HepG2 (cell line): ENCODE measurements at places on chromosomes 16 and 17. TPM values are rescaled to one million over a fixed set of nuclear protein-coding genes. Genes with fewer than 3 reads are reported as not detected.

Gene ITGAD
- not detected in 2 replicates for total RNA-seq

Gene CLEC18B
- total RNA-seq, result 0.31 TPM in 1 of 2 replicates, not detected in the other

Gene ZPBP2
- total RNA-seq, result not detected in 2 replicates

Gene NOTUM
- total RNA-seq, result 67.7 and 160 TPM in 2 replicates

Gene GRAPL
- not detected in 2 replicates for total RNA-seq

Gene BEAN1
- total RNA-seq, result 0.29 and 0.53 TPM in 2 replicates

Gene RNF112
- not detected in 2 replicates for total RNA-seq

Gene KRT14
- total RNA-seq, result not detected in 2 replicates

Gene BCAR1
- 35.9 and 48.1 TPM in 2 replicates for total RNA-seq

GRCh38 chr16:64469906-64470702 lies 651.8 kb downstream of the CDH11 start:
- no peaks in the 10 kb centered on the region for H3K4me1 ChIP-seq
- no peaks in the 10 kb centered on the region for H3K36me3 ChIP-seq
- DNase-seq, result no peak

- peaks cover 61% of the 10 kb centered on the region for H3K27me3 ChIP-seq
- no peak overlapping the region for H3K27ac ChIP-seq
- no peaks in the 10 kb centered on the region for H3K4me1 ChIP-seq
- no peaks in the 10 kb centered on the region for H3K36me3 ChIP-seq
- H3K4me3 ChIP-seq, result no peak overlapping the region
- no peak for DNase-seq
Observed at GRCh38 chr16:86787538-86787937, 209.2 kb downstream of the FOXL1 start.

- peaks cover 26% of the 10 kb centered on the region for H3K4me1 ChIP-seq
- H3K4me3 ChIP-seq, result no peak within 1 kb of the TSS
- no peaks in the 10 kb centered on the region for H3K36me3 ChIP-seq
- peaks cover 33% of the 10 kb centered on the region for H3K27me3 ChIP-seq
- H3K27ac ChIP-seq, result no peak within 1 kb of the TSS
Observed at GRCh38 chr16:1918351-1919326, at the start of gene HS3ST6. HS3ST6 (minus strand) TSS chr16:1918415; CDS start chr16:1918323, 92 bp downstream.

DNA sequence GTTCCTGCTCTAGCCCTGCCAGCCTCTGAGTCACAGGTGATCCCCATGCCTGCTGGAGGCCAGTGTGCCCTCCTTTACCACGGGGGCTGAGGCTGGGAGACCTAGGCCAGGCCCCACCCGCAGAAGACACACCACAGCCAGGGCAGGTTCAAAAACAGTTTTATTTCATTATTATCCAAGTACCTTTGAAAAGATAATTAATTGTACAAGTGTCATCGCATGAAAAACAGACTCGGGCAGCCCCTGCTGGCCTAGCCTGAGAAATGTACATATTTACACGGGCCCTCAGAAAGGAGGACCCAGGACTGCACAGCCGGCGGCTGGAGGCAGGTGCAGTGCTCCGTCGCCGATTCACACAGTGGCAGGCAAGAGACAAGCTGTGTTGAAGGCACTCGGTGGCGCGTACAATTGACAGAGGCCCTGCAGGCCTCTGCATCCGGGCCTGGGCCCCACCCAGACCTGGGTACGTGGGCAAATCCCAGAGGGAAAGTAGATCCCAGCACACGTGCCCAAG lies 4.4 kb downstream of the PDIA2 start:
- H3K4me3 ChIP-seq, result no peak overlapping the region
- H3K36me3 ChIP-seq, result peaks cover 14% of the 10 kb centered on the region

DNA sequence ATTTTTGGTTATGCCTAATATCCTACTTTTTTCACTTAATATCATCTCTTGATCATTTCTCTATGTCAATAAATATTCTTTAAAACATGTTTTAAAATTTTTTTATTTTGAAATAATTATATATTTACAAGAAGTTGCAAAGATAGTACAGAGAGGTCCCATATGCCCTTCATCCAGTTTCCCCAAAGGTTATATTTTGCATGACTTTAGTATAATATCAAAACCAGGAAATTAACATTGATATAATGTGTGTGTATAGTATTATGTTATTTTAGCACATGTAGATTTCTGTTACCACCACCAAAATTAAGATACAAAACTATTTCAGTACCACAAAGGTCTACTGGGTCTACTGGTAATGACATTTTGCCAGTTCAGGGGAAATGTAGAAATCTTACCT lies 60.7 kb downstream of the EFCAB5 start:
- DNase-seq, result no peak
- no peaks in the 10 kb centered on the region for H3K36me3 ChIP-seq
- no peak overlapping the region for H3K4me3 ChIP-seq
- no peaks in the 10 kb centered on the region for H3K4me1 ChIP-seq
- no peak overlapping the region for H3K27ac ChIP-seq

- H3K27me3 ChIP-seq, result no peaks in the 10 kb centered on the region
- DNase-seq, result no peak
- H3K27ac ChIP-seq, result no peak overlapping the region
- peaks cover 43% of the 10 kb centered on the region for H3K4me1 ChIP-seq
Observed at GRCh38 chr17:17944743-17945142, 27.5 kb downstream of the TOM1L2 start.

- H3K27me3 ChIP-seq, result peaks cover 55% of the 10 kb centered on the region
- DNase-seq, result no peak
- H3K36me3 ChIP-seq, result no peaks in the 10 kb centered on the region
- H3K4me3 ChIP-seq, result no peak overlapping the region
- no peak overlapping the region for H3K27ac ChIP-seq
- H3K4me1 ChIP-seq, result no peaks in the 10 kb centered on the region
Observed at GRCh38 chr17:58236394-58236793, 2.0 kb upstream of the LPO start.

DNA sequence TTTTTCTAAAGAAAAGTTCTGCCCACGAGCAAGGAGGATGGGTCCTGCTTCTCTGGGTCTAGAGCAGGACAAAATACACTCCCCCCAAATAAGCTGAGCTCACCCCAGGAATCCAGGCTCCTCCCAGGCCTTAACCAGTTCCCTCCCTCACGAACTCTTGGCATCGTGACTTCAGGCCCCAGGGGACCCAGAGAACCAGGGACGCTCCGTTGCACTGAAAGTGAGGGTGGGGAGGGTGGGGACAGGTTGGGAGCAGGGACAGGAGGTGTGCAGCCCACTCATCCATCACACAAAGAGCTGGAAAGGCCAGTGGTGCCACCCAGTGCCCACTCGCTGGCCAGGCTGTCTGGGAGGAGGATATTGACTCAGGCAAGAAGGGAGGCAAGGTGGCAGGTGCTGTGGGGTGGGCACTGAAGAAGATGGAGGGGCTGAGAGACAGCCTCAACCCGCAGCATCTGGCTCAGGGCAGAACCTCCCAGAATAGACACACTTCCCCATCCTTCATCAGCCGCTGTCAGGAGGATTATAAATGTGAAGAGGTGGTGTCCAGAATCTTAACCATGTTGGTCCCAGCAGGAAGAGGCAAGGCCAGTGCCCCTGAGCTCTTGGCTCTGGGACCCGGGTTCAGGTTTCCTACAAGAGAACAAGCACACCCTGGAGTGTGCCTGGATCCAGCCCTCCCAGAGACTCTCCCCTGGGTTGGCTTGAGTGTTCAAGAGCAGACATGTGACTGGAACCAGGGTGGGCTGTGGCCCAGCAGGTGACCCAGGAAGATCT lies 67.9 kb upstream of the RPL38 start:
- no peak overlapping the region for H3K27ac ChIP-seq
- no peaks in the 10 kb centered on the region for H3K36me3 ChIP-seq
- no peaks in the 10 kb centered on the region for H3K4me1 ChIP-seq
- DNase-seq, result no peak
- H3K27me3 ChIP-seq, result peaks cover 42% of the 10 kb centered on the region; the same call in 2 of the 3 replicates
- no peak overlapping the region for H3K4me3 ChIP-seq

- H3K27me3 ChIP-seq, result no peaks in the 10 kb centered on the region
- H3K4me1 ChIP-seq, result peaks cover 9% of the 10 kb centered on the region; the same call in 1 of the 2 replicates
- no peaks in the 10 kb centered on the region for H3K36me3 ChIP-seq
- DNase-seq, result no peak
Observed at GRCh38 chr16:51181503-51181811, 30.4 kb upstream of the SALL1 start.

GRCh38 chr16:4309833-4310266 lies 6.0 kb upstream of the GLIS2 start:
- H3K27ac ChIP-seq, result no peak overlapping the region
- H3K27me3 ChIP-seq, result peaks cover 3% of the 10 kb centered on the region; the same call in 1 of the 2 replicates
- H3K36me3 ChIP-seq, result no peaks in the 10 kb centered on the region
- H3K4me1 ChIP-seq, result peaks cover 69% of the 10 kb centered on the region

- peak; percentile 10 for DNase-seq
- H3K27me3 ChIP-seq, result no peaks in the 10 kb centered on the region
- H3K36me3 ChIP-seq, result no peaks in the 10 kb centered on the region
- H3K4me1 ChIP-seq, result no peaks in the 10 kb centered on the region
- no peak overlapping the region for H3K4me3 ChIP-seq
Observed at GRCh38 chr17:34703533-34703932, 124.2 kb downstream of the TMEM132E start.

GRCh38 chr16:27237219-27238015 lies 31.2 kb downstream of the NSMCE1 start:
- H3K36me3 ChIP-seq, result peaks cover 27% of the 10 kb centered on the region
- H3K27ac ChIP-seq, result no peak overlapping the region
- no peak overlapping the region for H3K4me3 ChIP-seq
- no peak for DNase-seq
- no peaks in the 10 kb centered on the region for H3K27me3 ChIP-seq

GRCh38 chr17:57860414-57860999 lies 10.7 kb upstream of the MRPS23 start:
- H3K27ac ChIP-seq, result peak overlapping the region; percentile 77
- H3K4me1 ChIP-seq, result peaks cover 75% of the 10 kb centered on the region
- H3K4me3 ChIP-seq, result peak overlapping the region; percentile 81
- H3K27me3 ChIP-seq, result no peaks in the 10 kb centered on the region

GRCh38 chr16:67516296-67517154 lies 12.1 kb upstream of the RIPOR1 start:
- H3K27me3 ChIP-seq, result no peaks in the 10 kb centered on the region
- H3K4me1 ChIP-seq, result peaks cover 31% of the 10 kb centered on the region
- no peak overlapping the region for H3K4me3 ChIP-seq
